ENCODE measurements at places on chromosomes 4 and X.

DNA sequence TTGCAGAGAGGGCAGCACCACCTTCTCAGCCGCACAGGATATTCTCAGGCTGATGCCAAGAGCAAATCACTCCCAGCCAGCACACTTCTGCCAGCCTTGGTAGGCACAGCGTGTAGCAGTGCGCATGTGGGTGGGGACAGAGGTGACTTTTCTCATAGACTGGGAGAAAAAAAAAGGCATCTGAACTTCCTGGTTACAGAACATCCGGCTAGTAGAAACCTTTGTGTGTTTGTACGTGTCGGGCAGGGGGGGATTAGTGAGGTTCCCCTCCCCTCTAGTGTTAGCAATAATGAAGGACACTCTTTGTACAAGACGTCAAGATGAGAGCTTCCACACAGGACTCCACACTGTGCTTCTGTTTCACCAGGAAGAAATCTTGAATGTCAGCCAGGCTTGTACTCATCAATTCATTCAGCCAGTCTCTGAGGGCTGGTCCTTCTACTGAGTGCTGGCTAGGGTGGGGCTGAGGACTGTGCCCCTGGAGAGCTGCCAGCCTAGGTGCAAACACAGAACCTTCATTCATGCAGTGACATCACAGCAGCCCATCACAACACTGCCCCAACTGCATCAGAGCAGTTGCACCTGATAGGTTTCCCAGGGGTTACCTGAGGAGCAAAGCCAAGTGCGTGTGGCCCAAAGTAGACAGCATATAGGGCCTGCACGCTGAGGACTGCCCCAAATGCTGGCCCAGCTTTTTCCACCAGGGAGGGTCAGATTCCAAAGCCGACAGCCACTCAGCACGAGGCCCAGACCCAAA lies 34.7 kb downstream of the SLC25A5 start:
- no peak for DNase-seq

DNA sequence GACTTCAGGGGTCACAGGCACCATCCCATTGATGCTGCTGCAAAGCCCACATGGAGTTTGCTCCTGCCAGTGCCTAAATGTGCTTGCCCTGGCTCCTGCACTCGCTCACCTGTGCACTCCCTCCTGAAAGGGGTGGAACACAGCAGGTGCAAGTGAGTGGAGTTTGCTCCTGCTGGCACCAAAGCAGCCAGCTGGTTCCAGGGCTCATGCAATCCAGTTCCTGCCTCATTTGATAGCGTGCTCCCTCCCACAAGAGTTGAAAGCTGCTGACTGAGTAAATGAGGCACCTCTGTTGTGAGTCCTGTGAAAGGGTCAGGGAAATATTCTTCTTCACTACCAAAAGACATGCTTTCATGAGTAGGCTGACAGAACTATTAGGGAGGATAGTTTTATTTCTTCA lies 30.5 kb downstream of the CXCL8 start:
- no peak for DNase-seq

GRCh38 chr4:122992057-122992456 lies 69.7 kb upstream of the NUDT6 start:
- peak; percentile 61 for DNase-seq

DNA sequence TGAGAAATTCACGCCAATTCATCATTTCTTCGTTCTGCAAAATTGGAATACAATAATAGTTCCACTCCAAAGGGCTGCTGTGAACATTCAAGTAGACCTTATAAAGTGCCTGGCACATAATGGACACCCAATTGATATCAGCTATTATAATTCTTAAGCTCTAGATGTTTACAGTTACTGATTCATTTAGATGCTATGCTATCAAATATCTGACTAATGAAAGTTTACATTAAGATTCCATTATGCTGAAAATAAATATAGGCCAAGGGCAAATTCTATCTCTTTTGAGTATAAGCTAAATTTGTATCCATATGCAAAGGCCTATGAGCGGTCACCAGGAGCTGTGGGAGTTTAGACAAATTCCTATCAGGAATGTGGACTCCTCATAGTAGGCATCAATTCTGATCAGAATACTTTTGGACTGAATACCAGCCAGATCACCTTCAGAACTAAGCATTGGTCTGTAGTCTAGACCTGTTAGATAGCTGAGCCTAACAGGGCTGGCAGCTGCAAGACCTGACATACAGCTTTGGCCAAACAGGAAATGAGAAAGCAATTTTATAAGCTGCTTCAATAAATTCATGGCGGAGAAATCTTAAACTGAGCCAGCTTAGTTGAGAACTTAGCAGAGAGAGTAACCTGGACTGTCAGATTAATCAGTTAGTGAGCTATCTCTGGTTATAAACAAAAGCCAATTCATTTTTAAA lies 384.3 kb upstream of the ACTRT1 start:
- DNase-seq, result no peak

DNA sequence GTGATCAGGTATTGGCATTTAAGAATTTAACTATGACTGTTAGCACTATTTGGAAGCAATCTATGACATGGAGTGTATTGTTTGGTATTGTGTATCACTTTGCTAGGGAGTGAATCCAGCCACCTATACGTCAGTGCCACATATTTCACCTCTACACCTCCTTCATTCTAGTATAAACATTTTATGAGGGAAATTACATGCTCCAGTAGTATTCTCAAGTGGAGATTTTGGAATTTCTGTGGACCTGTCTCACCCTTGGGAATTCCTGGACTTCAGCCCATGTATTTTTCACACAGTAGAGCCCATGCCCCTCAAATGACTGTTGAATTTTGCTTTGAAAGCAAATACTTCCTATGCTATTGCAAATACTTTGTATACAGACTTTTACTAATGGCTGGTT lies 11.3 kb downstream of the BST1 start:
- DNase-seq, result no peak

GRCh38 chrX:73337366-73337765 lies 109.5 kb upstream of the CDX4 start:
- no peak for DNase-seq

- DNase-seq, result no peak
Observed at GRCh38 chrX:22081475-22082092, 49.5 kb downstream of the PHEX start.

- DNase-seq, result no peak
Observed at GRCh38 chr4:122914292-122914904, 8.0 kb downstream of the NUDT6 start.

- DNase-seq, result no peak
Observed at GRCh38 chr4:175369087-175369486, 443.0 kb downstream of the GPM6A start.

DNA sequence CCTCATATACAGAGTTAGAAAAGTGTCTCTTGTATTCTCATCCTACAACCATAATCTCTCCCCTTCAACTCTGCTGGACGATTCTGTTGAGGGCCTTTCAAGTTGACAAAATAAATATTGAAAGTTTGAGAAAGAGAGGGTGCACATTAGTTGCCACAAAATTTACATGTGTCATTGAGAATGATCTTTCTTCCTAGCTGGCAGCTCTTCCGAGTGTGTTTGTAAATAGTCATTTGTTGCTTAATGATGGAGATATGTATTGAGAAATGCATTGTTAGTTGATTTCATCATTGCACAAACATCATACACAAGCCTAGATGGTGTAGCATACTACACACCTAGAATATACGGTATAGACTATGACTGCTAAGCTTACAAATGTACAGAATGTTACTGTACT lies 632.8 kb upstream of the AMOT start:
- DNase-seq, result no peak

GRCh38 chrX:46918434-46918833 lies 6.2 kb downstream of the JADE3 start:
- DNase-seq, result no peak

DNA sequence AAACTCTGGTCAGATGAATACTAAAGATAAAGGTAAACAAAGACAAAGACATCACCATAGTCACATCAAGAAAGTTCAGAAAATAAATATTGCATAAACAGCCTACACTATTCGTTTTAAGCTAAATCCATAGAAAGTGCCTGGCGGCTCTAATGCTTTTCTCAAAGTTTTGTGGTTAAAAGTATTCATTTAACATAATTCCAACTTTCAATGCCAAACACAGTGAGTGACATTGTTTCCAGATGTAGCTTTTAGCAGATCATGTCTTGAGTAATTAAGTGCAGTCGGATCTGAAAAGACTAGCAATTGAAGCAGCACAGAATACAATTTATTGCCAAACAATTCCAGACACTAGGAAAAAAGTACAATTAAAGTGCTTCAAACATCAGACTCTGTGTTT lies 287.1 kb upstream of the ADGRL3 start:
- peak; percentile 32 for DNase-seq

DNA sequence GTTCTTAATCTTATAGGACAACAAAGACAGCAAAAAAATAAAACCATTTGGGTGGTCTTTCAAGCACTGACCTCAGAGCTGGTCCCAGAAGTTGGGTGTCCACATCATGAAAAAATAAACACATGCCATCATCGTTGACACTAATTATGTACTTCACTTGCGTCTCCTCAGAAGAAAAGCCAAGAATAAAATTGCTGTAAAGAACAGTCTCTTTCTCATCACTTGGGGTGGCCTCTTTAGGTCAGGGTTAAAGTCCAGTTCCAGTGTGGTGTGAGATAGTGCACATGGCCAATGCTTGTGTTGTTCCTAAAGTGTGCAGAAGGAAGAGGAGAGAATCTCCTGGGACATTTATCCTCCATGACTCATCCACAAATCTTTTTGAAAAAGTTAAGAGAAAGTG lies 49.5 kb upstream of the IBSP start:
- no peak for DNase-seq
